ENCODE measurements at places on chromosomes 5 and 9. TPM values are rescaled to one million over a fixed set of nuclear protein-coding genes. Genes with fewer than 3 reads are reported as not detected.

ALDH1A1 gene
- 52.4 TPM for polyA plus RNA-seq

FSD1L gene
- polyA plus RNA-seq, result 17.2 TPM

OR1J2 gene
- polyA plus RNA-seq, result not detected

SLC23A1 gene
- 1.5 TPM for polyA plus RNA-seq

PCDHA9 gene
- polyA plus RNA-seq, result not detected

MRPS2 gene
- polyA plus RNA-seq, result not detected

FAM163B gene
- not detected for polyA plus RNA-seq

CAMK4 gene
- 6.7 TPM for polyA plus RNA-seq

PLPP6 gene
- polyA plus RNA-seq, result 4.1 TPM

TCERG1 gene
- polyA plus RNA-seq, result 56.1 TPM

TAF11L10 gene
- not detected for polyA plus RNA-seq

SURF1 gene
- not detected for polyA plus RNA-seq

RLN2 gene
- 1.3 TPM for polyA plus RNA-seq

PCDHB12 gene
- not detected for polyA plus RNA-seq

NAIP gene
- 9.9 TPM for polyA plus RNA-seq

B4GALT1 gene
- 39.0 TPM for polyA plus RNA-seq

TAF11L12 gene
- not detected for polyA plus RNA-seq

GHR gene
- polyA plus RNA-seq, result 23.6 TPM

MOB3B gene
- 2.8 TPM for polyA plus RNA-seq

MGAT4B gene
- 62.0 TPM for polyA plus RNA-seq

REEP2 gene
- polyA plus RNA-seq, result 15.6 TPM

PCDHB15 gene
- 6.1 TPM for polyA plus RNA-seq

PCDHB9 gene
- polyA plus RNA-seq, result 4.1 TPM

PRDM9 gene
- not detected for polyA plus RNA-seq

TNC gene
- 50.1 TPM for polyA plus RNA-seq

SOHLH1 gene
- polyA plus RNA-seq, result 0.10 TPM

HAVCR2 gene
- 1.7 TPM for polyA plus RNA-seq

SPINK13 gene
- 0.20 TPM for polyA plus RNA-seq

TMEM174 gene
- not detected for polyA plus RNA-seq

ADGRD2 gene
- not detected for polyA plus RNA-seq

CNOT6 gene
- not detected for polyA plus RNA-seq

BTNL9 gene
- polyA plus RNA-seq, result 19.5 TPM

ADAMTSL2 gene
- 3.4 TPM for polyA plus RNA-seq

C5orf47 gene
- not detected for polyA plus RNA-seq

LCN2 gene
- polyA plus RNA-seq, result 0.64 TPM

TICAM2 gene
- polyA plus RNA-seq, result 7.7 TPM

ASTN2 gene
- 5.2 TPM for polyA plus RNA-seq

GM2A gene
- not detected for polyA plus RNA-seq

C9 gene
- 0.38 TPM for polyA plus RNA-seq

CCL19 gene
- polyA plus RNA-seq, result not detected

ADRA1B gene
- polyA plus RNA-seq, result 0.14 TPM

OGN gene
- not detected for polyA plus RNA-seq

PTCH1 gene
- polyA plus RNA-seq, result 31.7 TPM

ANKRD20A1 gene
- 0.54 TPM for polyA plus RNA-seq

Measured in muscle of arm (tissue), 14 donors.